ENCODE measurements at places on chromosomes 11 and 22.

- DNase-seq, result no peak
These were observed 16.6 kb upstream of the TSKU start for GRCh38 chr11:76766521-76766920.

DNA sequence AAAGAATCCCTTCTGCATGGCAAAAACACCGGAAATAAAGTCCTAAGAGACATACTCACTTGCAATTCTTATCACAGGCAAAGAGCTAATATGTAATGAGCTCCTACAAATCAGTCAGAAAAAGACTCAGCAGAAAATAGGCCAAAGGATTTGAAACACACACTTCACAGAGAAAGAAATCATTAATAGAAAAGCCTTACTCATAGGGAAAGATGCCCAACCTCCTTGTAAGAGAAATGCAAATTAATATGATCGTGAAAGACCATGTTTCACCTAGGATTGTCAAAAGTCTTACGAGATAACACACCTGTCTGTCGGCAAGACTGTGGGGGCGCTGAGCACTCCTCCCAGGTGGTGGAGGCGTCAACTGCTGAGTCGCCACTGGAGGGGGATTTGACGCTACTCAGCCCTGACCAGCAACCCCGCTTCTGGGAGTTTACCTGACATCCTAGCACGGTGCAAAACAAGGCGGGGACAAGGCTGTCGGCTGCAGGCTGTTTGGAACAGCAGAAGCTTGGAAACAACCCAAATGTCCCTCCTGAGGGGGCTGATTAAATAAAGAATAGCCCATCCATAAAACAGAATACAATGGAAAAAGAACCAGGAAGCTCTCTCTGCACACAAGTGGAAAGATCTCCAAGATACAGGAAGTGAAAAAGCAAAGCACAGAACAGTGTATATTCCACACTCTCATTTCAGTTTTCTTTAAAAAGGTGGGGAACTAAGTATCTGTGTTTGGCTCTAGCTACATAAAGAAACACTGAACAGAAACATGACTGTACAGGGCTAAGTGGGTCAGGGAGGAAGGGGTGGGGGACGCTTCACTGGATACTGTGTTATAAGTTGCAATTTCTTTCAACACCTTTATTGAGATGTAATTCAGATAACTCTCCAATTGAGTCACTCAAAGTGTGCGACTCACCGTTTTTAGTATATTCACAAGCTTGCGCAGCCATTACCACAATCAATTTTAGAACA is 11.5 kb downstream of the CSNK1E start:
- no peak for DNase-seq

DNA sequence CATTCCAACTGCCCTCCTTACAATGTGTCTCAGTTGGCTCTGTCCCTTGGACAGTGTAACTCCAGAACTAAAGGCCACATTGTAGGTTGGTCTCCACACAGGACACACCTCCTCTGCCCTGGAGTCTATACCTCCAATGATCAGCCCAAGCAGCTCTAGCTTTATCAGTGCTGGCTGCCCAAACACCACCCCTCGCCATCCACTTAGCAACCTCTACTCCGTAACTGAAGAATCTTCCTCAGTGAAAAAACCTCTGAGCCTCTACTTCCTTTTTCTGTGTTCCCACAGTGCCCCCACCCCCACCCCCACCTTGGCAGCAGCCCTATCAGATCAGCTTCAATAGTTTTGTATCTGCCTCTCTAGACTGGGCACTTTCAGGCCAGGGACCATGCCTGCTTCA is 33.4 kb downstream of the SERPINH1 start:
- DNase-seq, result no peak

DNA sequence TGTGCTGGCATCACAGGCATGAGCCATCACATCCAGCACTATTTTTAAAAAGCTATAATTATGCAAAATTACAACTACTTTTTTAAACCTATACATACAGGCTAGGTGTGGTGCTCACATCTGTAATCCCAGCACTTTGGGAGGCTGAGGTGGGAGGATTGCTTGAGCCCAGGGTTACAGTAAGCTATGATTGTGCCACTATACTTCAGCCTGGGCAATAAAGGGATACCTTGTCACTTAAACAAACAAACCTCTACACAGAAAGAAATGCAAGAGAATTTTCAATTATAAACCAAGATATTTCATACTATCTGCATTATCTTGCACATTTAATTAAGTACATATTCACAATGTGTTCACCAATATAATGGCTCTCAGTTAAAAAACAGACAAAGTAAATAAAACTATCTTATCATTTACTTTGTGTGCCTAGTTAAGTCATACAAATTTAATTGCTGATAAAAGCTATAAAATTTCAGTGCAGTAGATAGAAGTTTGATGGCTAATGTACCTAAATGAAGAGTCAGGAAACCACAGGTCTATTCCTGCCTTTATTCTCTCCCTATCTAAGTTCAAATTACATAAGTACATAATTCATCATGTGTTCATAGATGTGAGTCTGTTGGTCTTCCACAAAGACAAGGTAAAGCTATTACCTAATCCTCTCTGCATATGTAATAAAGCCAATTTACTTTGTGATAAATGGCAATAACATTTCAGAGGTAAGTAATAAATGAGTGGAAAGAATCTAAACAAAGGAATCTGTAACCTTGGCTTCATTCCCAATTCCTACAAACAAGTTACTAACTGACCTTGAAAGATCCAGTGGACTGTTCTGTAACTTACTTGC is 9.0 kb upstream of the RDX start:
- no peak for DNase-seq

DNA sequence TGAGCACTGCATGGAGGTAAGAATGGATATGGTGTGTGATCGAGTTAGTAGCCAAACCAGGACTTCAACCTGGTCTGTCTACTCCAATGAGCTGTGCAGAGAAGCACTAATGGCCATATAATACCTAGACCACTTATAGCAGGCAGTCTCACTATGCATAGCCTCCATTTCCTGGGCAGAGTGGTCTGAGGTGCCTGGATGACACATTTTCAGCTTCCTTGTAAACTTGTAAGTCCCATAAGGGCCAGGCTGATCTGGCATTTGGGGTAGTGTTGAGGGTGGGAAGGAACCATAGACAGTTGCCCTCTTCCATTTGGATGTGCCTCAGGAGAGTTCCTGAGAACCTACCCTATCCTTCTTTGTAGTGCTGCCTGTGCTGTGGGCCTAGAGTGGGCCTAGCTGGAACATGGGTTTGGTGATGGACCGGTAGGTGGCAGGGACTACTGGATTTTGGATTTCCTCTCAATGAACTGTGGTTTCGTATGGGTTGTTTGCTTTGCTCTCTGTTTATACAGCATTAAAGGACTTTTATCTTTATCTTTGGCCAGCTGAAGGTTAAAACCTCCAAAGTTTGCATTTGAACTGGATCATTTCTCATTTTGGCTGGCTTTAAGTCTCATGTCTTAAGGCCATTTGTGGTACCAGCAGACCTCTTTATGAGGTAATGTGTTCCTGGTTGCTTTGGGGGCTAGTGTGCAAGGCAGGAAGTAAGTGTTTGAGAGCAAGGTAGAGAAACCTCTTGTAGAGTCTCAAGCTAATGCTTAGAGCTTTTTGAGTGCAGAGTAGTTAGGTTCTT is 86.9 kb downstream of the STIM1 start:
- no peak for DNase-seq

DNA sequence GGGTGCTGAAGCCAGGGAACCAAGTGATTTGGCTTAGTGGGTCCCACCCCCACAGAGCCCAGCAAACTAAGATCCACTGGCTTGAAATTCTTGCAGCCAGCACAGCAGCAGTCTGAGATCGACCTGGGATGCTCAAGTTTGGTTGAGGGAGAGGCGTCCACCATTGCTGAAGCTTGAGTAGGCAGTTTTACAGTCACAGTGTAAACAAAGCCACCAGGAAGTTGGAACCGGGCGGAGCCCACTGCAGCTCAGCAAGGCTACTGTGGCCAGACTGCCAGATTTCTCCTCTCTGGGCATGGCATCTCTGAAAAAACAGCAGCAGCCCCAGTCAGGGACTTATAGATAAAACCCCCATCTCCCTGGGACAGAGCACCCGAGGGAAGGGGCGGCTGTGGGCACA is 424.1 kb upstream of the TENM4 start:
- no peak for DNase-seq

GRCh38 chr11:107222916-107223460 is 204.7 kb upstream of the GUCY1A2 start:
- no peak for DNase-seq

- no peak for DNase-seq
These were observed 3.4 kb downstream of the RCE1 start for GRCh38 chr11:66846671-66847091.

GRCh38 chr11:129817534-129818051 is 1.9 kb downstream of the TMEM45B start:
- no peak for DNase-seq

- DNase-seq, result no peak
These were observed 48.7 kb upstream of the APOA1 start for GRCh38 chr11:116885951-116886655.

- DNase-seq, result no peak
These were observed 26.6 kb downstream of the EMSY start for GRCh38 chr11:76471382-76471781.

DNA sequence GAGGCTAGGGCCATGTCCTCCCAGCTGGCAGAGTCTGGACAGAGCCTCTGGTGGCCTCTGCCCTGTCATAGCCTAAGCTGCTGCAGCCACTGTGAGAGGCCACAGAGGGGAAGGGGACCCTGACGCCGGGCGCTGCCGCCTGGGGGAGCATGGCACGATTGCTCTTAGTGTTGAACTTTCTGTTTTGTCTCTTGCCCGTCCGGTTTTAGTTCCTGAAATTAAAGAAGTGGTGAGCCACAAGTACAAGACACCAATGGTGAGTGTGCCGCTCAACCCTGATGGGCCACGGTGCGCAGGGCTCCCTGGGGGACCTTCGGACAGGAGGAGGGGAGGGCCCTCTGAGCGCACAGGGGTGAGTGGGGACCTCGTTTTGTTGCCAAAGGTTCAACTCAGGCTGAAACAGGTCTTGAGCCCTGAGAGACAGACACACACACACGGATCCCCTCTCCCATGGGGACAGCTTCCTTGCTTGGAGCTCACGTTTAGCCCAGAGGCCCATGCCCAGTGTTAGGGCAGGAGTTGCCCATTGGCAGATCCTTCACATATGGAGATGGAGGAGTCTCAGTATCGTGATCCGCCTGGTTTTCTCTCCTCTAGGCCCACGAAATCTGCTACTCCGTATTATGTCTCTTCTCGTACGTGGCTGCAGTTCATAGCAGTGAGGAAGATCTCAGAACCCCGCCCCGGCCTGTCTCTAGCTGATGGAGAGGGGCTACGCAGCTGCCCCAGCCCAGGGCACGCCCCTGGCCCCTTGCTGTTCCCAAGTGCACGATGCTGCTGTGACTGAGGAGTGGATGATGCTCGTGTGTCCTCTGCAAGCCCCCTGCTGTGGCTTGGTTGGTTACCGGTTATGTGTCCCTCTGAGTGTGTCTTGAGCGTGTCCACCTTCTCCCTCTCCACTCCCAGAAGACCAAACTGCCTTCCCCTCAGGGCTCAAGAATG is 23.8 kb downstream of the MYBPC3 start:
- DNase-seq, result no peak

- DNase-seq, result peak; percentile 60
These were observed at the start of gene APOBEC3C for GRCh38 chr22:39013942-39014722. APOBEC3C (plus strand) TSS chr22:39014257; CDS start chr22:39014363, 106 bp downstream.

DNA sequence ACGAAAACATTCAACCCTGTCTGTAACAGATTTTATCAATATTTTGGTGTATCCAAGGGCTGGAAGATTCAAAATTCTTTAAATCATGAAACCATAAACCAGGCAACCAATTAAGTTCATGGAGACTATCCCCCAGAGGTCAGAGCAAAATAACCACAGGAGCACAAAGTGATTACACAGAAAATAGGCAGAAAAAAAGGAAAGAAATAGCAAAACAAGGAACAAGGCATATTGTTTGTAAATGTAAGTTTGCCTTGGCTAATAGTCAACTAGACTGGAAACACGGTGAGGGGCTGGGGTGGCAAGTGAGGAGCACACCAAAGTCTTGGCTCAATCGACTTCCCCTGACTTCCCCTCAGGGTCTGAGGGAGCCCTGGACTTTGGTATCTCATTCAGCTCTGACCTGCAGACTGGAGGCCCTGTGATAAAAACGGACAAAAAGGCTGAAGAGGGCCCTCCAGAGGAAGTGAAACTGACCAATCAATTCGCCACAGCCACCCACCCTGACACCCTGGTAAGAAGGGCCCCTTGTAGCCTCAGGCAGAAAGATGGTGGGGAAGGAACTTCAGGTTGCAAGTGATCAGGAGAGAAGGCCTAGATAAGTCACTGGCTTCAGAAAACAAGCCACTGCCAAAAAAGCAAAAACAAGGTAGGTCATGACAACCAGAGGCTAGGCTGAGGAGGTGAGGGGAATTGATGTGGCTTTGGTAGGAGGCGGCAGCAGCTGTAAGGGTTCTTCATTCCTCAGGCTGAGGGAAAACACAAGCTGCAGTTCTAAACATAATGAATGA is 1.8 kb downstream of the SIK3 start:
- DNase-seq, result peak; percentile 19

DNA sequence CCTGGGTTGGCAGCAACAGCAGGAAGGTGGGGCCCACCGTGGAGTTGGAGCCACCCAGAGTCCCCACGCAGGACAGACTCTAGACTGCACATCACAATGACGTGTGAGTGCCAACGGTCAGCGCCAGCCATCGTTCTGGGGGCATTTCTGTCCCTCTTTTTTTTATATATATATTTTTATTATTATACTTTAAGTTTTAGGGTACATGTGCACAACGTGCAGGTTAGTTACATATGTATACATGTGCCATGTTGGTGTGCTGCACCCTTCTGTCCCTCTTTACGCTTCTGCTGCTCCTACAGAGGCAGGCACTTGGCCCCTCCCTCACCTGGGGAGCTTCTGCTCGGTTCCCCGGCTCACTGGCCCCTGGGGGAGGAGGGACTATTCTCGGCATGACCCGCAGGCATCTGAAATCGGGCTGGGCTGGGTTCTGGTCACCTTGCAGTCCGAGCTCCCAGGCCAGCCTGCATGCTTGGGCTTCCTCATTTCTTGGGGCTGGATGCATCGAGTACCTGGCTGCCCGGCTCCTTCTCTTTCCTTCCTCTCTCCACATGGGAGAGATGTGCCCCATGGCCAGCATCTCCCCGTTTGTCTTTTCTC is 787.4 kb downstream of the TBC1D22A start:
- no peak for DNase-seq

DNA sequence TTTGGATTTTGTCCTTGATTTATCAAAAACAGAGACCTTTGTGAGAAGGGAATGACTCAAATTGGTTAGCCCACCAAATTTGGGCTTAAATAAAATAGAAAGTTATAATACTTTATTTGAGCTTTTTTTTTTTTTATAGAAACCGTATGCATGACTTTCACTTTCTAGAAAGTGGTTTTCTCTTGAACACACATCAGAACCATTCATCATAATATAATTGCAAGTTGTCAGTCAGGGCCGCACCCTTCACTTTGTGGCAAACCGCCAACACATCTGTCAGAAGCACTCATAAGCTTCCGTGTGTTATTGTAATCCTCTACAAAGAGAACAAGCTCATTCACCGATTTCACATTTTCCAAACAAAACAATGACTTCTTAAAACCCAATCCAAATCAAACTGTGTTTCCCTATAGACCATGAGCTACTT is 76.1 kb downstream of the SOX6 start:
- DNase-seq, result no peak

- no peak for DNase-seq
These were observed at the start of gene KIRREL3 for GRCh38 chr11:127000291-127000968. KIRREL3 (minus strand) TSS chr11:127000770.

Data from activated T-cell treated with anti-CD3 and anti-CD28 coated beads for 1 hour (primary cell).